ENCODE measurements at places on chromosomes 6 and 20.

DNA sequence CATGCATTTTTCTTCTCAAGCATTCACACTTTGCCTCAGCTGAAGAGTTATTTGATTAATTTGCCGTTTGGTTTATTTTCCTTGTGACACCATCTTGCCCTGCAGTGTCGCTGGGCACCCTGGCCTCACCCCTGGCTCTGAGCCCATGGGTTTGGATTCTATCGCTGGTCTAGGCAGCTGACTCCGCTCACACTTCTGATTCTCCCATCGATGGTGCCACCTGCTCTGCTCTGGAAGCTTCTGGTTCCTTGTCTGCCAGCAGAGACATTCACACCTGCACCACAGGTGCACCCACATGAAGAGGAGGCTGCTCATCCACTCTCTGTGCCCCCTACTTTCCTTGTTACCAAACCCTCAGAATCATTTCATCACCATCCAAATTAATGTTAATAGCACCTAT, 291.6 kb upstream of the CDH4 start:
- DNase-seq = no peak

DNA sequence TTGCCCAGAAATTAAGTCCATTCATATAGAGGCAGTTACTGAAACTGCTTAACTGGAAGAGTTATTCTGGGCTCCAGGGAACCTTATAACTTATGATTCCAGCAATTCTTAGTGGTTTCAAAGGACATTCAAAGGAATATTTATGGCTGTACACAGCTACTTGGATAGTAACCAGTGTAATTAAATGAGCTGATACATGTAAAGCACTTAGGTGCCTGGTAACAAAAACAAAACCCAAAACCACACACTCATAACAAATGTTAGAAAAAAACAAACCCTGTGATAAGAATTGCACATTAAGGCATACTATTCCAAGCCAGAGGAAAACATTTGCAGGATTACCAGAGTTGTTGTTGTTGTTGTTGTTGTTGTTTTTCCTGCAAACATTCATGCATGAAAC, 51.5 kb downstream of the STK4 start:
- DNase-seq = no peak

- no peak for DNase-seq
These were observed 31.8 kb downstream of the PLCB4 start for GRCh38 chr20:9100691-9101090.

- DNase-seq = no peak
These were observed 1.1 kb upstream of the LSM14B start for GRCh38 chr20:62120990-62121775.

DNA sequence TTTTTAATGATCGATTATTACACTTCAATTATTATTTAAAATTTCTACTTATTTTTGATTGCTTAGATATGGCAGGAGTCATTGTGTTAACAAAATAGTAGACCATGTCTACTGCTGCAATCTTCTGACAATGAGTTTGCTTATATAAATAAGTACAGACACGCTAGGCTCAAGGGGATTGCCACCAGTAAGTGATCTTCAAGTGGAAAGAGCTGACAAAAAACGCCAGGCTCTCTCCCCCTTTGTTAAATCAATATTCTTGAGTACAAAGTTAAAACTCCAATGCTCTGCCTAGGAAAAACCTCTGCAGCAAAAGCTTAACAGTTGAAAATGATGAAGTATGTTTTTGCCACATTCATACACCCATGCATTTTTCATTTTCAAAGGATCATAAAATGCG, 738.1 kb downstream of the HDGFL1 start:
- no peak for DNase-seq

DNA sequence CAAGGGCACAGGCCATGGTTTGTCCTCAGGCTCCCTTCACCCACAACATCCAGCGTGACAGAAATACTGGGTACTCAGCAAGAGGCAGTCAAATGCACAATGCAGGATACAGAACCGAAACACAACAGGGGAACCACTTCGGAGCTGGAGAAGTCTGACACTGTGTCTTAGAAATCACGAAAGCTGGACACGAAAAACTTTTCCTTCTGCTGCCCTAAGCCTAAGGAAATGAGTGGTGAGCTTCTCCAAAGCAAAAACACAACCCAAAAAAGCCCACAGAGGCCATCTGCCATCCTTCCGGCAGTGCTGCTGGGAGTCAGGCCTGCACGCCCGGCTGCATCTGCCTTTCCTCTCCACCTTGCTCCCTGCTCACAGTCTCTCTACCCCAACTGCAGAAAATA, 106.3 kb downstream of the SLC23A2 start:
- no peak for DNase-seq

- DNase-seq = no peak
These were observed 24.1 kb downstream of the LGSN start for GRCh38 chr6:63295553-63296194.

- peak; percentile 60 for DNase-seq
These were observed 417 bp downstream of the NFATC2 start for GRCh38 chr20:51542033-51542570.

DNA sequence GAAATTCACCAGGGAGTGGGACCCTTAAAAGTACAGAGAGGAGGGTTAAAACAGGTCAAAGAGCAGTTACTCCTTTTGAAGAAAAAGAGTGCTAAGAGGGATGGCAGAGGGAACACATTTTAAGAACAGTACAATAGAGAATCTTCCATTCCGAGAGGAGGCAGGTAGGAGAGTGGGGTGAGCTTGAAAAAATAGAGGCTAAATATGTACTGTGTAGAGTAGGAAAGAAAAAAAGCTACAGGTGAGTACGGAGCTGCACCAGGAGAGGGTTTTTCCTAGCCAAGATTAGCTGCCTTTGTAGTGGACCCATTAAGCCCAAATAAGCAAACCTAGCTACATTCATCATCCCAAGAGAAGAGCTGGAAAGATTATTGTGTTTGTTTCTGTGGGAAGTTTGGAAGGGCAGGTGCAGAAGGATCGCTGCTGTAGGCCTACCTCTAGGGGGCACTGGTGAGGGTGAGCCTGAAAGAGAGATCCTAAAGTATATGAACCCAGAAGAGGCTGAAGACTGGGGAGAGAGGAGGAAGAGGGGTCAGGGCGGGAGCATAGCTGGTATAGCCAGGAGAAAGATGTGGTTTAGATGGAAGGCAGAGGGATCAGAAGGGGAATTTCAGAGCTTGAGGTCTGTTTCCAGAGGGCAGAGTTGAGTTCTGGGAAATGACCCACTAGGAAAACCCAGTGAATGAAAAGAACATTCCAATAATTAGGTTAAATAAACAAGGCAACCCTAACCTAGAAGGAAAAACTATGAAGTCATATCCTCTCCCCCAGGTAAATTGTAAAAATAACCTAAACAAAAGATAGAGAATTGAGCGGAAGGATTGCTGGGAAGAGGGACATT, 50.2 kb upstream of the HINT3 start:
- DNase-seq = peak; percentile 55

- DNase-seq = no peak
These were observed 19.1 kb upstream of the PCMTD2 start for GRCh38 chr20:64236137-64237088.

- DNase-seq = peak; percentile 81
These were observed 10.4 kb downstream of the IGF2R start for GRCh38 chr6:159979136-159979874.

DNA sequence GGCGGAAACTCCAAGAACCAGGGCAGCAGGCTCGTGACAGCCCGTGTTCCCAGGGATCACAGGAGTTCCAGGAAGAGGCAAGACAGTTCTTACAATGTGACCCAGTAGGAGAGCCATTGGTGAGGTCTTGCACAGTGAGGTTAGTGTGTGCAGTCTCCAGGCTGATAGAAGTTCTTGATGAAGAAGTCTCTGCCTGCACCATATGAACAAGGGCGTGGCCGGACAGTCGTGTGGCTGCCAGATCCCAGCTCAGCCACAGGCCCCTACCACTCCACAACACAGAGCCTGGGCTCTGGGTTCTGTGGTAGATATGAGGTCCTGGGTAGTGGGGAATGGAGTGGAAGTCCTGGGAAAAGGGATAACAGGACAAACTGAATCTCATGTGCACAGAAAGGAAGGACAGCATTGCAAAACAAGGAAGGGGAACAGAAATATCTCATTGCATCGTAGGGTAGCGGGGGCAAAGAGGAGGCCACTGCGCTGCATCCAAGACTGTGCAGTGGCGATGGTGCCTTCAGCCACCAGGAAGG, 65.2 kb downstream of the STX11 start:
- DNase-seq = peak; percentile 12

- DNase-seq = no peak
These were observed 73.6 kb upstream of the BHLHE23 start for GRCh38 chr20:63080411-63080810.

GRCh38 chr20:5234158-5234557, 82.6 kb downstream of the PROKR2 start:
- DNase-seq = no peak

DNA sequence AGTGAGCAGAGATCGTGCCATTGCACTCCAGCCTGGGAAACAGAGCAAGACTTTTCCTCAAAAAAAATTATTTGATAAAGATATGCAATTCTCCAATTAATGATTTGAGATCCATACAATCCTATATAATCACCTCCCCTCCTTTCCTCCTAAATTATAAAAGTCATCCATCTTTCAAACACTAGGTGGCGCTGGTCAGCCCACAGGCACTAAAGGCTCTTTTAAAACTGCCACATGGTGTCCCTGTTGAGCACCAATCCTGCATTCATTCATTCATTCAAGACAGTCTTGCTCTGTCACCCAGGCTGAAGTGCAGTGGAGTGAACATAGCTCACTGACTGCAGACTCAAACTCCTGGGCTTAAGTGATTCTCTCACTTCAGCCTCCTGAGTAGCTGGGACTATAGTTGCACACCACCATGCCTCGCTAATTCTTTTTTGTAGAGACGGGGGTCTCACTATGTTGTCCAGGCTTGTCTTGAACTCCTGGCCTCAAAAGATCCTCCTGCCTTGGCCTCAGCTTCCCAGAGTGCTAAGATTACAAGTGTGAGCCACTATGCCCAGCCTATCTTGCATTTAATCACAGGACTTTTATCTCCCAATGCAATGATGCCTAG, 58.7 kb upstream of the SLC2A12 start:
- DNase-seq = peak; percentile 67

- DNase-seq = no peak
These were observed 200.2 kb upstream of the SUPT3H start for GRCh38 chr6:45577836-45578504.

DNA sequence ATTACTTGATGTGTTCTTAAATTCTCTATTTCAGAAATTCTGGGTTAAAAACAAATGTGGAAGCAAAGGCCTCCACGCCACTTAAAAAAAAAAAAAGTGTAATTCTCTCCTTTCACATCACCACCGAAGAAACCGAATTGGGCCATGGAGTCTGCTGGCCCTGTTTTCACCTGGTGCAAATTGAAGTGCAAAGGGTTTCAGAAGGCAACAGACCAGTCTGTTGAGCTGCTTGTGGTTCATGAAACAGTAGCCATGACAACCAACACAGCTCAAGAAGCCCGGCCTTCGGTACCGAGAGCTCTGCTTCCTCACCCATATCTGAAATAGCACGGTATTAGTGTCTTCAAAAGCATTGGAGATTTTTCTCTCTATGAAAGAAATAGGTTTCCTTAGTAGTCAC, 63.1 kb downstream of the GMPR start:
- DNase-seq = no peak

DNA sequence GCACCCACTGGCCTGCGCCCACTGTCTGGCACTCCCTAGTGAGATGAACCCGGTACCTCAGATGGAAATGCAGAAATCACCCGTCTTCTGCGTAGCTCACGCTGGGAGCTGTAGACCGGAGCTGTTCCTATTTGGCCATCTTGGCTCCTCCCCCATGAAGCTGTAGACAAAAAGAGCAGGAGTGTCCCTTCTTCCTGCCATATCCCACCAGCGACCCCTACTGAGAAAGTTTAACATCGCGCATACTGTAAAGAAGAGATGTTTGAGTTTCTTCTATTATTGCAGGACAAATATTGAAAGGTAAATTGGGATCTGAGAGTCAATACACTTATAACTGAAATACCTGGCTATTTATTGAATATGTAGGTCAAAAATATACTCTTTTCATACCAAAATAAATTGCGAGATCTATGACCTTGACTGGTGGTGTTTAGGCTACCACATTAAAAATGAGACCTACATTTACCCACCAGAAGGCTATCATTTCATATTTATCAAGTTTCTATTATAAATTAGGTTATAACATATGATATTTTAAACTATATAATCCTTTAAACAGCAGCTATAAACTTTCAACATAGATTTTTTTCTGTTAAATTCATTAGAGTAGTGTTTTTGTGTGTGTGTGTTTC, 586.3 kb downstream of the HTR1B start:
- DNase-seq = no peak

- DNase-seq = no peak
These were observed 96.3 kb downstream of the TRERF1 start for GRCh38 chr6:42355416-42355815.

- DNase-seq = no peak
These were observed 64.2 kb upstream of the FLRT3 start for GRCh38 chr20:14401479-14402138.

- DNase-seq = no peak
These were observed 238.1 kb upstream of the IRAK1BP1 start for GRCh38 chr6:78629154-78629721.

GRCh38 chr6:14857501-14857900, 388.4 kb upstream of the JARID2 start:
- peak; percentile 64 for DNase-seq

GRCh38 chr6:31473780-31474761, 23.9 kb upstream of the MICB start:
- no peak for DNase-seq

GRCh38 chr6:5384276-5384675, 123.0 kb downstream of the FARS2 start:
- no peak for DNase-seq

GRCh38 chr20:35629427-35630145, 14.0 kb downstream of the SPAG4 start:
- DNase-seq = no peak

DNA sequence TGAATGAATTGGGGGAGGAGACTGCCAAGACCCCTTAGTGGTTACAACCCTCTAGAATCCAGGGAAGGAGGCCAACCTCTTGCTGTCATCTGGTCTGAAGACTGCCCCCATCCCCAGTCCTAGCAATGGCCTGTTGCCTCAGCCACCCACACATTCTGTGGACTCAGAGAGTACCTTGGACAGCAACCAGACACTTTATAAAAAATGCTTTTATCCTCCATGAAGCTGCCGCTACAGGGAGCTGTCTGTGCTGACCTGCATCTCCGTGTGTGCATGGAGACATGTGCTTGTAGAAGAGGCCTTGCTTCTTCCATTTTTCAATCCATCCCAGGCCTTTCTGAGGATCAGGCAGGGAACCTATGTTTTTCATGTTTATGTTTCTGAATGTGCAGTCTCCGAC, 15.2 kb downstream of the CDH22 start:
- no peak for DNase-seq
